ENCODE measurements at places on chromosomes 3 and 15. TPM values are rescaled to one million over a fixed set of nuclear protein-coding genes. Genes with fewer than 3 reads are reported as not detected.

DNA sequence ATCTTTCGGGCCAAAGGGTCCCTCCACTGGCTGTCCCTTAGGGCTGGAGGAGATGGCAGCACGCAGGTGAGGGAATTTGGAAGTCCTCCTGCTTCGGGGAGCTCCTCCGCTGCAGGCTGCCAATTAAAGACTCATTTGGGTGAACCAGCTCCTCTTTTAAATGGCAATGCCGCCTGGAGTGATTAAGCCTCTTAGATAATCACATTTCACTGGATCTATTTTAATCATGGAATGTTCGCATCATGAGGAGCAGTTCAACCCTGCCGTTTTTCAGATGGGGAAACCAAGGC lies 117.9 kb downstream of the LIPC start:
- no peak for DNase-seq

GRCh38 chr3:66103729-66104128 lies 65.0 kb upstream of the MAGI1 start:
- no peak for DNase-seq

- DNase-seq, result no peak
Observed at GRCh38 chr15:78604420-78604819, 16.4 kb downstream of the CHRNA3 start.

DNA sequence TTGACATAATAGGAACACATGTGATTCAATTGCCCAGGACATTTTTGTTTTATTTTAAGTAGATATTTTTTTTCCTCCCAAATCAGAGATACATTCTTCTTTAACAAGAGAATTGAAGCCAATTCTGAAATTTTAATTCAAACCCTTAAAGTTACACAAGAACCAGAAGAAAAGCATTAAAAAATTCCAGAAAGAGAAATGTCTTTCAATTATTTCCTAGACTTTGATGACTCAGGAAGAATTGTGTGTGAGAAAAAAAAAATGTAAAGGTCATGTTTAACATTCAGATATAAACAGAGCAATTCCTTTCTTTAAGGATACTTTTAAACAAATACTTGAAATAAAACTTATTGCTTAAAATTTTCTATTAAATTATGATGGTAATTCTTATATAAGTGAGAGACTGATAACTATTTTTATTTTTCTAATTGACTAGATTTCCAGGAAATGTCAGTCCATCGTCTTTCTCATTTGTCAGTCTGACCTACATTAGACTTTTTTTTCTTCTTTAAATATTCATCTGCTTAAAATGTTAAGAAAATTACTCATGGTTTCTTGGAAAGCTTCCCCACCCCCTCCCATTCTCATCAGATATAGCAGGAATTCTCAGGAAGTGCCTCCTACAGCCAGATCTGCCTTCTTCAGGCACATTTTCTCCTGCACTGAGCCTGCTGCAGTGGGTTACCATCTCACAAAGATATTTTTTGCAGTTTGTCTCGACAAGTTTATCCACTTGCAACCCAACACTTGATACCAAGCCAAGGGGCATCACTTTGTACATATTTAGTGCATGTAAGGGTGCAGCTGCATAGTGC lies 261.8 kb upstream of the CBLB start:
- DNase-seq, result peak; percentile 47

DNA sequence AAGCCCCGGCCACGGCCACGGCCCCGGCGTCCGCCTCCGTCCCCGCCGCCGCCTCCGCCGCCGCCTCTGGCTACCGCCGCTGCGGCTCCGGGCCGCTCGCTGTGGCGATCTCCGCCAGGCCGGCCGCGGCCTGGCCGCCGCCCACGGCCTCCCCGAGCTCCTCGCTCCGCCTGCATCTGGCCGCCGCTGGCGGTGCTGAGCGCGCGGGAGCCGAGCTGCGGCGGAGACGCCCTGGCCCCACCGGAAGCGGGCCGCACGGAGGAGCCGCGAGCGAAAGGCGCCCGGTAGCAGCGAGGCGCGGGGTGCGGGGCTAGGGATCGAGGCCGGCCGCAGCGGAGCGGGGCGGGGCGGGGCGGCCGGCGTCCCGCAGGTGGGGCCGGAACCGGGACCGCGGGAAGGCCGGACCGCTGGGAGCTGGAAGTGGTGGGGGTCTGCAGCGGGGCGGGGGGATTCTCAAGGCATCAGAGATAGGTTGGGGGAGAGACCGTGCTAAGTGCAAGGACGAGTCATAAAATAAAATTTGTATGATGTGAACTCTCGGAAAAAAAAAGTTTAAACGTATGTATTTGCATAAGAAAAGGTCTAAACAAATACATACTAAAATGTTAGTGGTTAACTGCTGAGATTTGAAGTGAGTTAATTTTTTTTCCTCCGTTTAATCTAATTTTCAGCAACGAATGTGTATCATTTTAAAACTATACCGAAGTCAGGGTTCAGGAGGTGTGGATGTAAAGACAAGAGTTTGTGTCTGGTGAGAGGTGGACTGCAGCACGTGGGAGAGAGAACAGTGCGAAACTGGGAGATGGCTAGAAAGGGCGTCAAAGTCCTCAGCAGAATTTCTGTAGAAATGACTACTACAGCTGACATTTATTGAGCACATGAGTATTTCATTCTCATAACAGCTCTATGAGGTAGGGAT lies at the start of gene AVEN:
AVEN (minus strand) TSS at position 334 of the 919 bp plus-strand sequence; CDS start at position 176, 158 bp downstream.
- DNase-seq, result no peak

GRCh38 chr3:14418296-14419250 lies 16.2 kb downstream of the SLC6A6 start:
- DNase-seq, result no peak

- DNase-seq, result no peak
Observed at GRCh38 chr3:128942161-128942952, 51.5 kb downstream of the CFAP92 start.

- peak; percentile 23 for DNase-seq
Observed at GRCh38 chr3:131402391-131403039, 20.9 kb downstream of the NUDT16 start.

DNA sequence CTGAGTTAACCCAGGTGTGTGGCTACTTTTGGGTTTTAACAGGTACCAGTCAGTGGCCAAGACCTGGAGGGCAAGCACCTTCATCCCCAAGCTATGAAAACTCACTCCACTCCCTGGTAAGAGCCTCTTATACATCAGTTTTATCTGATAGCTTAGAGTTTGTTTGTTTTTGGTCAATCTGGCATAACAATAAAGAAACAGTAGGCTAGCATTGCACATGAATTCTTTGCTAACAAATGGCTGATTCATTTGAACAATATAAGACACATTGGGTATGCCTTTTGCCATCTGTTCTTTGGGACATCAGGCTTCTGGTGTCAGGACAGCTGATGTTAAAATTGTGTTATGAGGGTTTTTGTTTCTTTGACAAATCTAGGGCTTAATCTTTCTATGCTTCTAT lies 125.0 kb upstream of the CGNL1 start:
- no peak for DNase-seq

DNA sequence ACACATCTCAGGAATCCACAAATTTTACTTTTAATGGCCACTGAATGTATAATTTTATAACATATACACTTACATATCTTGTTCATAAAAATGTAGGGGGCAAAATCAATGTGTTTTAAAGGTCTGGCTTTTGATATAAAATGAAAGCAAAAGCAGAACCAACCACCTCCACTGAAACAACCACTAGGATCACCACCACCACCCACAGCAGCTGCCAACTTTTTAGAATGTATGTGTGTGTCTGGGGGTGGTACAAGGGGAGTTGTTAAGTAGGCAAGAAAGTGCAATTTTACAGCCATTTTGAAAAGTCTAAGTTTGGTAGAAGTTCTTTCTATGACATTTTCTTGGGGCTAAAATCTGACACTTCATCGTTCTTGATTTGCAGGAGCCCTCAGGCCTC lies 44.0 kb downstream of the OTOL1 start:
- DNase-seq, result no peak

DNA sequence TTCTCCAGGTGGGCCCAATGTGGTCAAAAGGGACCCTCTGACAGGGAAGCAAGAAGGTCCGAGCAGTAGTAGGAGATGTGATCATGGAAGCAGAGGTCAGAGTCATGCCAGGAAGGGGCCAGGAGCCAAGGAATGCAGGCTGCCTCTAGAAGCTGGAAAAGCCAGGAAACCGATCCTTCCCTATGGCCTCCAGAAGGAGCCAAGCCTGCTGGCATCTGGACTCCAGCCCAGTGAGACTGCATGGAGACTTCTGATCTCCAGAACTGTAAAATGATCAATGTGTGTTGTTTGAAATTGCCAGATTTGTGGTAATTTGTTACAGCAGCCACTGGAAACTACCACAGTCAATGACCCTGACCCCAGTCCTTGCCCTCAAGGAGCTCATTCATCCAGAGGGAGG lies 56.8 kb upstream of the SPATA12 start:
- DNase-seq, result no peak

- no peak for DNase-seq
Observed at GRCh38 chr3:190193210-190193609, 72.5 kb upstream of the P3H2 start.

DNA sequence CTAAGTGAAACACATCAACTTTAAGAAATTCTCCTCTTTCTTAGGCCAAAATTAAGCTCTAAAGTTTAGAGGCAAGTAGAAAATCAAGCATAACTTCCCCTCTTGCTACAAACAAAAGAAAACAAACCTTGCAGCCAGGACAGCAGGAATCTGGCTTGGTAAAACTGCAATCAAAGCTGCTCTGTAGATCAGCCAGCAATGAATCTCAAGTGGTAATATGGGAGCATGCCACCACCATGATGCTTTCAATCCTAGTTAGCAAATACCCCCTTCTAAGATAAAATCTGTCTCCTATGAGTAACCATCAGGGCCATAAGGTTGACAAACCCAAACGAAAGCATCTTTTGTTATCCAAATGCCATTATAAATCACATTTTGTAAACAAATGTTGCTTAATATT lies 208.3 kb upstream of the PLSCR5 start:
- no peak for DNase-seq

DNA sequence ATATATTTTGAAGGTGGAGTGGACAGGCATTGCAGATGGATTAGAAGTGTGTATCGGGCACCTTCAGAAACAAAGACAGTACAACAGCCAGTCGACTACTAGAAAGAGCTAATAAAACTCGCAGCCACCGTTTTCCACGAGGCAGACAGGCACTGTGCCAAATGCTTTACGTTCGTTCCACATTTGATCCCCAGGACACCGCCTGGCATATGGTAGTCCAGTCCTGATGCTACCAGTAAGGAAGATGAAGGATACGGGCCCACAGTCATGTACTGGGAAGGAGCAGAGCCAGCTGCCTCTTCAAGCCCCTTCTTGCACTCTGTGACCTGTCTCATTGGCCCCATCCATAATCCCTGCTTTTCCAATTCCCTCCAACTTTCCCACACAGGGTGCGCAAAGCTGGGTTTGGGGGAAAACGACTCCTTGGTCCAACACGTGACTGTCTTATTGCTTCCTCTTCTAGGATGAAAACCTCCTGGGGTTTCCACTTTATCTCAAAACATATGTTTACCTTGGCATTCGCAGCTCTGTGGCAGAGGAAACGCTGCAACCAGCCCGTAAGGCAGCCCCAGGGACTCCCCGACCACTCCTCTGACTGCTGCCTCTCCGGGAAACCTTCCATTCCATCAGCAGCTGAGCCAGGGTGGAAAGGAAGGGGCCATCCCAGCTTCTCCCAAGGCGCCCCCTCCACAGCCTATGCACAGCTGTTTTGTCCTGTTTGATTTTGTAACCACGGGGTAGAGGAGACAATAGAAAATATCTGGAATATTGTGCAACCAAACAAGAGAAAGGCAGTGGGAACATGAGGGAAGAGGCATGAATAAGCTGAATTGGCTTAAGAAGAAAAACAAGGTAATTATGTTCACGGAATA lies 107.4 kb downstream of the ADAMTS17 start:
- DNase-seq, result no peak

Gene NMB
- 4.3 TPM for polyA plus RNA-seq

Gene CPLX3
- not detected for polyA plus RNA-seq

Gene ARPP21
- polyA plus RNA-seq, result not detected

Gene KNL1
- 3.9 TPM for polyA plus RNA-seq

Measured in BJ (cell line).